Type B pancreatic cell (in vitro differentiated cells): ENCODE measurements at places on chromosomes 3 and 15. TPM values are rescaled to one million over a fixed set of nuclear protein-coding genes. Genes with fewer than 3 reads are reported as not detected.

DNA sequence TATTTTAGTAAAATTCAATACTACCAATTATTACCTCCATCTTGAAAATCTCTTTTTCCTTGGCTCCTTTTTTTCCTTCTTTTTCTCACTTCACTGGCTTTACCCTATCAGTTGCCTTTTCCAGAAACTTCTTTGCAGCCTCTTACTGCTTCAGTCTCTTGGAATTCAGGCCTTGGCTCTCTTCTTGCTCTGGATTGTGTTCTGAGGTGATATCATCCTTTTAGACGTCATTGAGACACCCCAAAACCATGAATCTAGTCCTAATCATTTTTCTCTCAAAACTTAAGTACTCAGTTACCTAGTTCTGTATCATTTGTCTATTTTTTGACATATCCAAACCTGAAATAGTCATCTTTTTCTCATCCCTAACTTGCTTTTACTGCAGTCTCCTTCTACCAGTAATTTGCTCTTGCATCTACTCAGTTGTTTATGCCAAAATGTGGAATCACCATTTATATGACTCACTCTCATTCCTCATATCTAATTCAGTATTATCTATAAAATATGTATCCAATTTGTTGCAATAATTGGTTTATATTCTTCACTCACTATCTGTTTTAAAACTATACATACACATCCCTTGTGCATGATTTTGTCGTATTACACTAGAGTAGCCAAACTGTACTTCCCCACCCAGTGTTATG, 703.2 kb upstream of the CCDC54 start:
- no peaks in the 10 kb centered on the region for H3K36me3 ChIP-seq
- no peak overlapping the region for H3K27ac ChIP-seq
- no peak for DNase-seq
- no peak overlapping the region for H3K4me3 ChIP-seq
- no peaks in the 10 kb centered on the region for H3K27me3 ChIP-seq
- peaks cover 3% of the 10 kb centered on the region for H3K4me1 ChIP-seq

- DNase-seq, result no peak
- H3K4me3 ChIP-seq, result peak overlapping the region; percentile 60
- peaks cover 37% of the 10 kb centered on the region for H3K4me1 ChIP-seq
- no peaks in the 10 kb centered on the region for H3K27me3 ChIP-seq
- H3K36me3 ChIP-seq, result peaks cover 8% of the 10 kb centered on the region
Observed at GRCh38 chr3:192892981-192893700, 24.5 kb downstream of the MB21D2 start.

GRCh38 chr3:179297971-179298725, 24.7 kb upstream of the ZNF639 start:
- no peak overlapping the region for H3K4me3 ChIP-seq
- no peaks in the 10 kb centered on the region for H3K36me3 ChIP-seq
- H3K27ac ChIP-seq, result no peak overlapping the region
- peaks cover 4% of the 10 kb centered on the region for H3K27me3 ChIP-seq
- peaks cover 6% of the 10 kb centered on the region for H3K4me1 ChIP-seq
- no peak for DNase-seq

DNA sequence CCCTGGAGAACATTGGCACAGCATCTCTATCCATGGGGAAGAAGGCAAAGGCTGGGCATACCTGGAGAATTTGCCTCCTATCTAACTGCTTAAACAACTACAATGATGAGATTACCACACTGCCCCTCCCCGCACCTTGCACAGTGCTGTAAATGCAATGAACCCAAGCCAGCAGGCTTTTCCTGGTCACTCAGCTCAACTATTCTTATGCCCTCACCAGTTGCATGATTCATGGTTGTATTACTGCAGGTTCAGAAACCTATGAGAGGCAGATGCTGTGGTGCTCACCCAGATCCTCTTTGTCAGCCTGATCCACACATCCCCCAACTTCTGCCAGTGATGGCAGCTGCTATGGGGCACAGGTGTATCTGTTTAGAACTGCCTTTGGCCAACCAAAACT, 77.7 kb upstream of the STAC start:
- H3K36me3 ChIP-seq, result no peaks in the 10 kb centered on the region
- peaks cover 3% of the 10 kb centered on the region for H3K27me3 ChIP-seq
- H3K4me1 ChIP-seq, result no peaks in the 10 kb centered on the region
- DNase-seq, result no peak
- H3K4me3 ChIP-seq, result no peak overlapping the region

DNA sequence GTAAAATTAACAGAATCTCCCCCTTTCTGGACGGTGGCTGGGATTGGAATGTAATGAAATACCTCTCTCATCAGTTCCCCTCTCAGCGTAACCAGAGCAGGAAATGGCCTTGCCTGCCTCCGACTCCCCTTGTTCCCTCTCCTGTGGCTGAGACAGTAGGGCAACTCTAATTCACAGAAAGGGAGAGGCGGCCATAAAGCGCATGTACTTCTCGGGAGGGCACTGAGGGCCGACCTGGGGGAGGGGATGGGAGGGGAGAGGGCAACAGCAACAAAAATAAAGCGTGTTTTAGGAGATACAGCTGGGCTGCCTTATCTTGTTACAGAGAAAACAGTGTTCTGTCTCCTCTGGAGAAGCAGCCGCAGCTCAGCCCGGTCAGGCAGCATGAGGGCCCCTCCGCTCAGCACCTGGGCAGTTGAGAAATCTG, 783.3 kb upstream of the ARRDC4 start:
- peak overlapping the region; percentile 61 for H3K4me3 ChIP-seq
- peaks cover 7% of the 10 kb centered on the region for H3K27me3 ChIP-seq
- H3K4me1 ChIP-seq, result peaks cover 18% of the 10 kb centered on the region
- H3K36me3 ChIP-seq, result no peaks in the 10 kb centered on the region
- DNase-seq, result no peak
- H3K27ac ChIP-seq, result peak overlapping the region; percentile 15

DNA sequence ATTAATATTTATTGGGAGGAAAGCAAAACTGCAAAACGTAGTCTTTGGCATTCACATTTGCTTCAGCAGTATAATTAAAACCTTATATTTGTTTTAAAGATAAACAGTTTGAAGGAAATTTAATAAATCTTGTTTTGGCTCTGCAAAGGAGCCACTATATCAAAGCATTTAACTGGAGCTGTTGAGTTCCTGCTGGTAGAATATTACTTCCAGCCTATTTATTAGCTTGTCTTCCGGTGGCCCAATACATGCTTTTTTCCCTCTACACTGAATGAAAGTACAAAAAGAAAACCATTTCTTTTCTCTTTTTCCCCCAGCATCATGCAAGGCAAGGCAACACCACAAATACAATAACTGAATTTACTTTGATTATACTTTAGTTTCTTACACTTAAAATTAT, 26.3 kb downstream of the SPTSSB start:
- no peaks in the 10 kb centered on the region for H3K27me3 ChIP-seq
- H3K27ac ChIP-seq, result no peak overlapping the region
- H3K36me3 ChIP-seq, result peaks cover 3% of the 10 kb centered on the region
- H3K4me1 ChIP-seq, result peaks cover 14% of the 10 kb centered on the region
- DNase-seq, result no peak
- no peak overlapping the region for H3K4me3 ChIP-seq

DNA sequence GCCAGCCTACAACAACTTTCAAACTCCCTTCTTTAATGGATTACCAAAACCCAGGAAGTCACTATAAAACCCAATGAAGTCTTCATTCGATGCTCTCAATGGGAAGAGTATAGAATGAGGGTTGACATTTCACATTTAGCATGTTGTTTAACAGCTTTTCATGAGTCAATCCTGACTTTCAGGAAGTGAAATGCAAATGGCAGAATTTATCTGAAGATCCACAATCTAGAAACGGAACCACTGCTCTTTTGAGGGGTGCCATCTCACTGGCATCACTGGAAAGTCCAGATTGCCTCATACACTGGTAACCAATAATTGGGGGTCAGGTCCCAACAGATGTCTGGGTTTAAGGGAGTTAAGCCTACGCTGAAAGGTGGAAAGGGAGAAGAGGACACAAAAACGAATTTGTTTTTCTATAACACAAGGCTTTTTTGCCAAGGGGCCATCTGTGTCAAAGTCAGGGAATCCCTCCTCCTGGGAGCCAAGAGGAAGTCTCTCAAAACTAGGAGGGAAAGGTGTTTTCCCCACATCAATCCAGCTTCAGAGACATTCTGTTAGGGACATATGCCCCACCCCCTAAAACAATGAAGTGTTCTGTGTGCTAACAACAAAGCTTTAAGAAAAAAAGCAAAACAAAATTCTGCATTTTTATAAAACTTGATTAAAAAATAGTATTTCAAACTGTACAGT, 12.0 kb upstream of the ATP1B3 start:
- H3K4me3 ChIP-seq, result no peak overlapping the region
- DNase-seq, result no peak
- H3K4me1 ChIP-seq, result no peaks in the 10 kb centered on the region
- H3K36me3 ChIP-seq, result no peaks in the 10 kb centered on the region

GRCh38 chr3:5229414-5229813, 41.9 kb downstream of the EDEM1 start:
- no peaks in the 10 kb centered on the region for H3K27me3 ChIP-seq
- H3K4me1 ChIP-seq, result peaks cover 8% of the 10 kb centered on the region
- H3K27ac ChIP-seq, result no peak overlapping the region

- H3K27ac ChIP-seq, result no peak overlapping the region
- H3K4me3 ChIP-seq, result peak overlapping the region; percentile 36
- H3K4me1 ChIP-seq, result peaks cover 22% of the 10 kb centered on the region
Observed at GRCh38 chr3:45034612-45035252, 8.6 kb downstream of the CLEC3B start.

DNA sequence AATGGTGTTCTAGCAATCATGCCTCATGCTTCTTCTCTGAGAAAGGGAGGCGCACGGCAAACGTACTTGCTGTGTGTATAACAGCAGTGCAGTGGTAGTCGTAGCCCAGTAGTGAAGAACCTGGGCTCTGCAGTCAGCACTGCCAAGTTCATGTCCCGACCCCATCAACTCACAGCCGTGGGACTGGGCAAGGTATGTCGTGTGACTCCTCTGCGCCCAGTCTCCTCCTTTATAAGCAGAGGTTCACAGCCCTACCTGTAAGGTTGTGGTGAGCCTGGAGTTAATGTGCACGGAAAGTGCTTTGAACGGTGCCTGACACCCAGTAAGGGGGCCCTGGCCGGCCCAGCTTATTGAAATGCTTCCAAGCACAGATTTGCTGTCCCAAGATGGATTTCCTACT, 26.6 kb downstream of the EHD4 start:
- H3K27me3 ChIP-seq, result no peaks in the 10 kb centered on the region
- peaks cover 33% of the 10 kb centered on the region for H3K4me1 ChIP-seq
- no peak overlapping the region for H3K27ac ChIP-seq
- H3K36me3 ChIP-seq, result peaks cover 14% of the 10 kb centered on the region

DNA sequence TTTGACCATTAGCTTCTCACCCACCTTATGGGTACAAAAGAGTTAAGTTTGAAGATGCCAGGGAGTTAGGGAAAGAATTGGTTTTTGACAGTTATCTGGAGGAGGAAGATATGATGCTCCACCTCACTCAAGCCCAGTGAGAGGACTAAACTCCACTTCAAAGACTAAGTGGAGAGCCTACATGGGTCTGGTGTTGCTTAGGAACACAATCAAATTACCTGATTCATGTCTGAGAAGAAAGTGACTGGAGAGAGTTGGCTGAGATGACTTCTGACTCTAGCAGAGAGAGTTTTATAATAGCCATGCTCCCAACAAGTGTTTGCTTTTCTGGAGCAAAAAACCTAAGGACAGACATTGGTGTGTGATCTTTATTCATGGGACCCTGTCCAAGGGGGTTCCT, 43.3 kb downstream of the SUCNR1 start:
- H3K27ac ChIP-seq, result no peak overlapping the region
- no peak for DNase-seq
- H3K4me3 ChIP-seq, result no peak overlapping the region
- no peaks in the 10 kb centered on the region for H3K36me3 ChIP-seq

DNA sequence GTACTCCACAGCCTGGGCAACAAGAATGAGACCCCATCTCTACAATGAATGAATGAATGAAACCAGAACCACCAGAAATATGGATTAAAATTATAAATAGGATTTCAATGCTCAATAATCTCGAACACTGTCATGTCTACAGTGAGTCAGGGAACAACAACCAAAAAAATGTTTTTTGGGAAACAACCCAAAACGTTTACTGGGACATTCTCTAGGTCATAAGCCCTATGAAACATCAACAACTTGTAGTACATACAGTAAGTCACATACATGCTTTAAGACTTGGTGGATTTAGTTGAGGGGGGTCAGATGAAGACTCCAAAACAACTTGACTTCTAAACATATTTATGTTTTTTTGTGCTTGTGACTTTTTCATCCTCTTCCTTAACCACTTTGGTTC, 511.2 kb downstream of the FOXP1 start:
- no peak for DNase-seq
- peaks cover 9% of the 10 kb centered on the region for H3K36me3 ChIP-seq
- peaks cover 53% of the 10 kb centered on the region for H3K4me1 ChIP-seq

DNA sequence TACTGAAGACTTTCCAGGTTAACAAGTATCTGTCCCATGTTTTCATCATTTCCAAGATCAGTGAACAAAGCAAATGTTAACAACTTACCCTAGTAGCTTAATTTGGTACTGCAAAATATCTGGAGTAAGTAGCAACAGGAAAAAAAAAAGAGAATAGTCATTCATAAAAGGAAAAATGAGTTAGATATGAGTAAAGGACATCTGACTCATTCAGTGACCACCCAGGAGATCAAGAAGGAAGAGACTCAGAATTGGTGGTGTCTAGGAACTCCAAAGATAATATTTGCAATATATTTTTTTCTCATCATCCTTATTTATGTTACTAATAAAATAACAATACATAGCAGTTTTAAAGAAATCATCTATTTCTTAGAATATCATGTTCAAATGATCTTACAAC, 253.8 kb upstream of the COL8A1 start:
- H3K27ac ChIP-seq, result no peak overlapping the region
- DNase-seq, result no peak
- H3K4me3 ChIP-seq, result no peak overlapping the region
- H3K4me1 ChIP-seq, result no peaks in the 10 kb centered on the region
- peaks cover 25% of the 10 kb centered on the region for H3K27me3 ChIP-seq

DNA sequence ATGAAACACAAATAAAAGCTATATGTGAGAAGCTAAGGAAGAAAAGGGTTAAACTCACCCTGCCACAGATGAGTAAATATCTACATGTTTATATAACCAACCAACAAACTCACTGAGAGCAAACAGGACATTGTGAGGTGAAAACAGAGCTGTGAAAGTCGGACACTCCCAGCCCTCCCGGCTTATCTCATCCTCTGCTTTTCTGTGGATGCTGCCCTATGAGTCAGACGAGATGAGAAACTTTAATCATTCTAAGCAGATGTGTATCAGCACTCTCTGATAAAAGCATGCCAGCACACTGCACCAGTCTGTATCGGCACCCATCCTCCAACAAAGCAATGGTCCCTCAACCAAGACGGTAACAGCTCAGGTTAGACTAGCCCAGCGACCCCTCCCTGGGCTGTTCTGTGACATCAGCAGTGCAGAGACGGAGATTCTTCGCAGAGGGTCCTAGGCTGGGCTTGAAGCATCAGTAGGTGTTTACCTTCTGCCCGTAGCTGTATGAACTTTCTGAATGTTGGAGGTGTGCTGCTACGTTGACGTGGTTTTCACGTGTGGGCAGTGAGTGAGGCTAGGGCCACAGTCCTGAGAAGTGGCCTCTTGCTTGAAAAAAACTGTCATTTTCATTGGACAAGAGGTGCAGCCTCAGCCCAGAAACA, 119.8 kb upstream of the ALDH1A3 start:
- H3K36me3 ChIP-seq, result peaks cover 5% of the 10 kb centered on the region
- peak overlapping the region; percentile 35 for H3K27ac ChIP-seq
- peak overlapping the region; percentile 38 for H3K4me3 ChIP-seq

The SMCO1 gene
- total RNA-seq, result not detected in 2 replicates

The TRANK1 gene
- 8.6 and 18.0 TPM in 2 replicates for total RNA-seq

The ZPLD1 gene
- total RNA-seq, result 1.5 and 10.0 TPM in 2 replicates

The RBP2 gene
- 25.3 and 95.9 TPM in 2 replicates for total RNA-seq

The SLC28A1 gene
- total RNA-seq, result 0.19 and 0.31 TPM in 2 replicates

The C3orf49 gene
- not detected in 2 replicates for total RNA-seq

The GANC gene
- total RNA-seq, result 24.4 and 25.3 TPM in 2 replicates

The BNIP2 gene
- 37.6 and 48.9 TPM in 2 replicates for total RNA-seq

The TMEM266 gene
- total RNA-seq, result 2.3 and 2.8 TPM in 2 replicates

The HEG1 gene
- total RNA-seq, result 12.4 and 43.1 TPM in 2 replicates
